ENCODE measurements at places on chromosomes 3 and 15.

DNA sequence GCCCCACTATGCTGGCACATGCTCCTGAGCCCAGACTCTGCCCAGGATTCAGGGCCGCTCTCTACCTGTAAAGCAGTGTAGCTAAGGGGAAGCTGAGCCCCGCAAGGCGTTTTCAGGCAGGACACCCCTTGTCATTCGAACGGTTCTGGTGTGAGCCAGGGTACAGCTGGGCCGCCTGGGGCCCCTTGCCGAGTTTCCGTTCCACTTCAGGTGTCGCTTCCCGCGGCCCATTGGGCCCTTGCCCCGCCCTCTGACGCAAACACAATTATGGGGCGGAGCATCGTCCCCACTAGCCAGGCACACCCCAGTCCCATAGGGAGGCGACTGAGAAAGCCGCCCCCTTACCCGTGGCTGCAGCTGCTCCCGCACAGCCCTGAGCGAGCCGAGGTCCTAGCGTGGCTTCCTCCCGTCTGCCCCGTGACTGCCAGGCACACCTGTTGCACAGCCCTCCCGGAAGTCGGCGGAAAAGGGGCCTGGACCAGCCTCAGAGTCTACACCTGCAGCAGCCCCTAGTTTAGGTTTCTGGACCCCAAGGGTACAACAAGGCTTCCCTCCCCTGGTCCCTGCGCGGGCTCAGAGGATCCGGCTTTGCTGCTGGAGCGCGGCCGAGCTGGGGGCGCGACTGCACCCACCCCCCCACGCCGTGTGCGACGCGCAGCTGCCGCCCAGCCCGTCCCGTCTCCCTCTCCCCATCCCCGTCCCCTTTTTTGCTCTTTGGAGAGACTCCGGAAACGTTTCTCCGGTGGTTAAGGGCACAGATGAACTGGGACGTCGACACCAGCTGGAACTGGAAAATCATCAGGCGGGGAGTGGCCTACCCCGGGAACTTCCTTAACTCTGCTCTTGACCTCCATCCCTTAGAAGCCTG, at the start of gene PLSCR2:
Gene PLSCR2 (minus strand): TSS at position 412 of the 868 bp plus-strand sequence. CDS start 9,657 bp downstream, outside the sequence.
- DNase-seq, result peak; percentile 69

- DNase-seq, result no peak
Observed at GRCh38 chr15:48471073-48471472, 139.8 kb downstream of the DUT start.

DNA sequence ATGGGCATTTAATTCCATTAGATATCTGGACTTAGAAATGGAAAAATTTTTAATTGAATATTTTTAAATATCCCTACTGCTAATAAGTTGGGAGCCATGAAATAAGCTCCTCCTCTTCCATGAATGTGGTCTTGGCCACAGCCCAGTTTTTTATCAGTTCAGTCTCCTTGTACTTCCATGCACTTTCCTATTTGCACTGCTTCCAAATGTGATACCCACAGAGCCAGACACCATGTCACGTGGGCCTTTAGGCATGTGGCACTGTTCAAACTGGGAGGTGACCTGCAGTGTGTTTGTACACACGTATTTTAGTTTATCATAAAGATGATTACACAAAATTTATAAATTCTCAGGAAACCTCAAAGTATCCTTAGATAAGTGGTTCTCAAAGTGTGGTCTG, 80.1 kb upstream of the DGKG start:
- DNase-seq, result no peak

- DNase-seq, result no peak
Observed at GRCh38 chr3:119933207-119933606, 151.3 kb downstream of the NR1I2 start.

DNA sequence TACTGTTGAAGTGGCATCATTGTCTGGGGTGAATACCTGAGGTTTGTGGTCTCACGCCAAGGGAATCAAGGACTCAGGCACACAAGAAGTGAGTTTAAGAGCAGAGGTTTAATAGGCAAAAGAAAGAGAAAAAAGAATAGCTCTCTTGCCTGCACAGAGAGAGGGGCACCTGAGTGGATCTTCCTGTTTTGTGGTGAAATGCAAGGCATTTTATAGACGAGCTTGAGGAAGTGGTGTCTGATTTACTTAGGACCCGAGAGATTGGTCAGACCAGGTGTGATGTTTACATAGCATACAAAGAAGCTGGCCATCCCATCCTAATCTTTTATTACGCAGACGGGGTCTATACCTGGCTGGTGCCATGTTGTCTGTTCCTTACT, 13.2 kb downstream of the CCR5 start:
- no peak for DNase-seq

GRCh38 chr15:34338347-34338746, 766 bp upstream of the SLC12A6 start:
- DNase-seq, result no peak

GRCh38 chr3:50364573-50365079, 5.3 kb upstream of the TMEM115 start:
- DNase-seq, result no peak

DNA sequence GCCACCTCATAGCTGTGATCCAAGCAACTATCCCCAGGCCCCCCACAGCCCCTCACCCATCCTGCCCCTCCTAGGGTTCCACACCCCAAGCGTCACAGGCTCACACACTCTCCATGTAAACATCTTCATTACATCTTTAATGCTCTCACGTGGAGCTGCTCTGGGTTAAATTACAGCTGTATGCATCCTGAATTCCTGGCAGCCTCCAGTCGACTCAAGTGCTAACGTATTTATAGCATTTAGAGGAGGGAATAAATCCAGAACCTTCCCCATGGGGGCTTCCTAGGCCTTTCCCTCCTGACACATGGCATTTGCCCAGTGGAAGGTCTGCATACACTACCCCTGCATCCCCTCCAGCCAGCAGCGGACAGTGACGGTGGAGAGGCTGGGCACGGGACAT, 9.6 kb downstream of the C3orf18 start:
- DNase-seq, result no peak

- DNase-seq, result peak; percentile 82
Observed at GRCh38 chr15:75202251-75203016, 752 bp downstream of the C15orf39 start.

GRCh38 chr15:70259640-70260508, 162.2 kb upstream of the TLE3 start:
- DNase-seq, result no peak

DNA sequence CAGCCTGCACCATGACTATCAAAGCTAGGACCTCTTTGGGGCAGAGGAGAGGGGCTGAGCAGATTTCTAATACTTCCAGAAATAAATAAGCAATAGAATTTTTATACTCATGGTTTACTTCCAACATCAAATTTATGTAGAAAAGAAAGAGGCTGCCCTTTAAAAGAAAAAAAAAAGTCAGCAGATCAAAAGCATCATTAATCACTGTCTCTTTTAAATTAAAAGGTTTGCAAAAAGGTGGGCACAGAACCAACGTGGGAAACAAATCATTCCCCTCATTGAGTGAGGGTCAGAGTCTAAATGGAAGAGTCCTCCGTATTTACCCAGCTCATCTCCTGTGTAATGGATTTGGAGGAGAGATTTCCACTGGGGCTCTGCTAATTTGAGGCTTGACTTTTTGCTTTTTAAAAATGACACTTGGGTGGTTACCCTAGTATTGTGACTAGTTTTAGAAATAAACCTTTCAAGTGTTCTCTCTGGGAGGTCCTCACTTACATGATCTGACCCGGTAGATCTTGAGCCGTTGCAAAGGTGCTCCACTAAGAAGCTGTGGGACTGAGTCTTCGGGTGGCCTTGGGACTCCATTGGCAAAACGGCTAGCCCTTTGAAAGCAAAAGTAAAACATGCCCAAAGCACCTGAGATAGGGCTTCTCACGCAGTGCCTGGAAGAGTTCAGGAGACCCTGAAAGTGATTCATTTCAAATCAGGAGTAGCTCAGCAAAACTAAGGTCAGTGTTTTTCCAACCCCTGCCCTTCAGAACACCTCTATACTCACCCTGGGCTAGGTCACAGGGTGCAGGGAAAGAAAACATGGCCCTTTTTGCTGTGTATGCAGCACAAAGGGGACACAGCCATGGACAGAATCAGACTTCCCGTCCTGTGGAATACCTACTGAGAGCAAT, 320.9 kb downstream of the FOXP1 start:
- no peak for DNase-seq

- no peak for DNase-seq
Observed at GRCh38 chr3:147423798-147424580, 14.8 kb downstream of the ZIC1 start.

GRCh38 chr15:69825941-69826818, 271.5 kb downstream of the TLE3 start:
- no peak for DNase-seq

DNA sequence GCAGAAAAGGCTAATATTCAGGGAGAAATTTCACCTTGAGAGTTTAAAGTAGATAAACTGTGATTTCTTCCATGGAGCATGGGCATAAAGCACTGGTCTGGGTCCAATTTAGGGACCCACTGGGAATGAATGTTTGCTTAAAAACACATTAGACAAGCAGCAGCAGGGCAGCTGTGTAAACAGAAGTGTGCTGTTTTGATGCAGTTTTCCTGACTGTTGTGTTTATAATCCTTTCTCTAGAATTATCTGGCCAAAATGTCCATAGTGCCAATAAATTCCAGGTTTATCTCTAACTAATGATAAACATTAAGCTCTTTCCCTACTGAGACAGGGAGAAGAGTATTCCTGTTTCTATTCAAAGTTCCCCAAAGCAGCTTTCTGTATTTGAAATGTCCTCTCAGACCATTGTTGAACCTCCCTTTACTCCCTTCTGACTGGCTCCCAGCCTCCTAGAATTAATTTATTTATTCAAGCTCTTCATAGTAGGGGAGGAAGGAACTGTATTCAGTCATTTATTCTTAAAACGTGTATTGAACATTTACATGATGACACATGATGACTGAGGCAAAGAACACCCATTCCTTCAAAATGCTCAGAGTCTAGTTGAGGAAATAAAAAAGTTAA, 7.0 kb upstream of the TM4SF18 start:
- DNase-seq, result no peak

DNA sequence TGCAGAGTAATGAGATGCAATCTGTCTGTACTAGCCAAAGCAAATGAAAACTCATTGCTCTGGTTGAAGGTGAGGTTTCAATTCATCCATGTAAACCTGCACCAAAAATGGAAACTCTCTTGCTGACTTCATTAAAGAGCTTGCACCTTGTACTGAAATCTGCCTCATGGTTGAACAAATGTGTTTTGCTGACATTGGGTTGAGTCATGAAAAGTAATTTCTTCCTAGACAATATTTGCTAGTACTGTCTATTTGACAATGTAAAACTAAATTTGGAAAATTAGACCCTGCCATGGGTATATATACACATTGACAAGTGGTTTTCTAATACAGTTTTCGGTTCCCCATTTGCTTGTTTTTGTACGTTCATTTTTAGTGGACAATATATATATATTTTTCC, 33.3 kb downstream of the RYR3 start:
- DNase-seq, result no peak

DNA sequence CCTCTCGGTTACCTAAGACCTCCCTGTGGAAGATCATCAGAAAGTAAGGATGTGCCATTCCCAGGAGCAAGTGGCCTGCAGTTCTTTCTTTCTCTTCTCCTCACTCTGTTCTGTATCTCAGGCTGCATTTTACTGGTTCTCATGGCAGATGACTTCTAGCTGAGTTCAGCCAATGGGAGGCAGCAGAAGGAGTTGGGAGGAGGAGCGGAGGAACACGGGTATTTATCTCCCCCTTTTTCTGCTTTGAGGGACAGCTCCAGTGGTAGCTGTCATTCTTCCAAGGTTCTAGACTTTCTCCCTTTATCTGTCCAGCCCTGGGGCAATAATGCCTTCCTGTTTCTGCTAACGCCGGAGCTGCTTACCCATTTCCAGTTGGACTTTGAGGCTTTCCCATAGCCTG, 339.9 kb downstream of the NR2F2 start:
- DNase-seq, result no peak

DNA sequence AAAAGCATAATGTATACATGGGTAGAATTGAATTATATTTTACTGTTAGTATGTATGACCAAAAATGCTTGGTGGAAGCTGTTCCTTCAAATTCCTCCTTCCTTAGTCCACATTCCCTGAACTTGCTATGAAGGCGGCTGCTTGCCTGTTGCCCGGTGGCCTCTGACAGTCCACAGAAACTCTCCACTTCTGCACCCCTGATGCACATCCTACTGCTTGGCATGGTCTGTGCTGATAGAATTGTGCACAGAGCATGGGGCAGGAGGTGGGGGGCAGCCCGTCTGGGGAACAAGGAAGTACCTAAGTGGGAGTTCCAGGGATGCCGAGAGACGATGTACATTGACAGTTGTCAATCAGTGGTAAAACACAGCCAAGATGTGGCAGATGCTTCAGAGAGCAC, 33.7 kb upstream of the GABRB3 start:
- no peak for DNase-seq

GRCh38 chr3:49530231-49530630, 24.0 kb upstream of the BSN start:
- DNase-seq, result no peak

DNA sequence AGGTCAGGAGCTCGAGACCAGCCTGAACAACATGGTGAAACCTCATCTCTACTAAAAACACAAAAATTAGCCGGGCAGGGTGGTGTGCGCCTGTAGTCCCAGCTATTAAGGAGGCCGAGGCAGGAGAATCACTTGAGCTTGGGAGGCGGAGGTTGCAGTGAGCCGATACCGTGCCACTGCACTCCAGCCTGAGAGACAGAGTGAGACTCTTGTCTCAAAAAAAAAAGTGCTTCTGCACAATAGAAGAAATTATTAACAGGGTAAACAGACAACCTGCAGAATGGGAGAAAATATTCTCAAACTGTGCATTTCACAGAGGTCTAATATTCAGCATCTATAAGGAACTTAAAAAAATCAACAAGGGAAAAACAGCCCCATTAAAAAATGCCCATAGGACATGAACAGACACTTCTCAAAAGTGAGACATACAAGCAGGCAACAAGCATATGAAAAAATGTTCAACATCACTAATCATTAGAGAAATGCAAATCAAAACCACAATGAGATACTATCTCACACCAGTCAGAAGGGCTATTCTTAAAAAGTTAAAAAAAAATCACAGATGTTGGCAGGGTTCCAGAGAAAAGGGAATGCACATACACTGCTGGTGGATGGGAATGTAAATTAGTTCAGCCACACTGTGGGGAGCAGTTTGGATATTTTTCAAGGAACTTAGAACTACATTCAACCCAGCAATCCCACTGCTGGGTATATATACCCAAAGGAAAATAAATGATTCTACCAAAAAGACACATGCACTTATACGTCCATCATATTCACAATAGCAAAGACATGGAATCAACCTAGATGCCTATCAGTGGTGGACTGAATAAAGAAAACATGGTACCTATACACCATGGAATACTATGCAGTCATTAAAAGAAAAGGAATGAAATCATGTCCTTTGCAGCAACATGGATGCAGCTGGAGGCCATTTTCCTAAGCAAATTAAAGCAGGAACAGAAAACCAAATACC, 75.5 kb downstream of the MSL2 start:
- no peak for DNase-seq

- DNase-seq, result no peak
Observed at GRCh38 chr3:188342991-188343732, 189.2 kb downstream of the LPP start.

DNA sequence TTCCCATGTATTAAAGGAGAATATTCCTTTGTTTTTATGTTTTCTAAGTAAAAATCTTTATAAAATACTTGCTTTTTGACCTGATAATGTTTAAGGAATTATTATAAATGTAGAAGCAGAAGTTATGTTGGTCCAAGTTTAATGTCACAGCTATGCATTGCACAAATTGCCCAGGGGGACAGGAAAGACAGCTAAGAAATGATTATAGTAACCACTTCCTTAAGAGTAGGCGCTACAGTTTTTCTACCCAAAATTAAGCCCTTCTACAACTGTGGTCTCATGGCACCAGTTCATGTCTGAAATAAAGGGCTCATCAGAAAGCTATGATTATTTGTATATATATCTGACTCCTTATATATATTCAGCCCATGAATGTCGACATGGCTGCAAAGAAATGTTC, 176.4 kb downstream of the GBE1 start:
- DNase-seq, result no peak
